ENCODE measurements at places on chromosomes 16 and 17.

DNA sequence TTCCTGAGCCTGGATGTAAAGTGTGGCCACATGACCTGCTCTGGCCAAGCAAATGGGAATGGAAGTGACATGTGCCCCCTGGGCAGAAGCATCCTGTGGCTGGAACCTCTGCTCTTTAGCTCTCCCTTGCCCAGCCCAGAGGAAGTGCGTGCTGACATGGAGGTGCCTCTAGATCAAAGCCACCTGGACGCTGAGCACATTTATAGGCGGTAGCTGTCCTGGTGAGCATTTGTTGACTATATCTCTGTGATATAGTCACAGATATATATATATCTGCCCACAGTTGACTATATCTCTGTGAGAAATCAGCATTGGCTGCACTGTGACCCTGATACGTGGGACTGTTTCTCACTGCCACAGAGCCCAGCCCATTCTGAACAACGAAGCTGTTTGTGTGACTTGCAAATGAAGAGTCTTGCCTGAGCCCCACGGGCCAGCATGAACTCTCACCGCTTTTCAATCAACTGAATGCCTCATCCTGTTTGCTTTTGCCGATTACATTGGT is 118.8 kb downstream of the C16orf95 start:
- DNase-seq: no peak

- no peak for DNase-seq
These were observed 64.5 kb upstream of the MED9 start for GRCh38 chr17:17412326-17412725.

- DNase-seq: no peak
These were observed 288.6 kb upstream of the ELAC2 start for GRCh38 chr17:13306310-13306962.

GRCh38 chr17:7744416-7744815 is 26.9 kb downstream of the DNAH2 start:
- no peak for DNase-seq

DNA sequence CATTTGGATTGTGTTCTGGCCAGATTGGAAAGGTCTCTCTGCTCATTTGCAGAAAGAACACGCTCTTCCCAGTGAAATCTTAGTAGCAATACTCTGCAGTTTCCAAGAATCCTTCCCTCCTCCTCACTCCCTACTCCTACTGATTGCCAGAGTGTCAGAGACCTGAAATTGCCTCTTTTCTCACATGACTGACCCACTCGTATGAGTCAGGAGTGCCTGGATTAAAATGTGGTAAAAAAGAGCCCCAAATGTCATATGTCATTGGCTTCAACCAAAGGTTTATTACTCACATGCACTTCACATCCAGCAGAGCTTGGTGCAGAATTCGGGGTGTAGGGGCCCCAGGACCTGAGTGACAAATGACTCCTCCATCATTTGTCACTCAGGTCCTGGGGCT is 39.7 kb upstream of the IRX3 start:
- DNase-seq: no peak

DNA sequence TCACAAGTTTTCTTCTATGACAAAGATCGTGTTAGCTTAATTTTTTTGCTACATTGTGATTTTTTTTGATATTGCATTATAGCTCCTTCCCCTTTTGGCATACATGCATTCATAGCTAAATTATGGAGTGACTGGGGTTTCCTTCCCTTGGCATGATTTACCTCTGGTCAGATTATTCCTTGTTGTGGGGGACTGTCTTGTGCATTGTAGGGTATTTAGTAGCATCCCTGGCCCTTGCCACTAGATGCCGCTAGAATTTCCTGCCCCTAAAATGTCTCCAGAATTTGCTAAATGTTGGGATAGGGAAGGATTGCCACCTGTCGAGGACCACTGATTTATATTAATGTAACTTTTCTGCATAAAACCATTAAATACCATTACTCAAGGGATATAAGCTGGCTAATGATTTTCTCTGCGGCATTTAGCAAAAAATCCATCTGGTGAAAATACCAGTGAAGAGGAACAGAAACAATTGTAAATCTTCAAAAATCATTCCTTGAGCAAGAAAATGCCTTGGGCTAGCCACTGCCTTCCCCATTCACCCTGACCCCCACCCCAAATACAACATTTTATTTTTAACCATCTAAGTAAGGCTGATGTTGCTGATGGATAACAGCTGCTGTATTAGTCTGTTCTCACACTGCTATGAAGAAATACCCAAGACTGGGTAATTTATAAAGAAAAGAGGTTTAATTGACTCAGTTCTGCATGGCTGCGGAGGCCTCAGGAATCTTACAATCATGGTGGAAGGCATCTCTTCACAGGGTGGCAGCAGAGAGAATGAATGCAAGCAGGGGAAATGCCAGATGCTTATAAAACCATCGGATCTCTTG is 195.2 kb downstream of the MAP2K6 start:
- no peak for DNase-seq

DNA sequence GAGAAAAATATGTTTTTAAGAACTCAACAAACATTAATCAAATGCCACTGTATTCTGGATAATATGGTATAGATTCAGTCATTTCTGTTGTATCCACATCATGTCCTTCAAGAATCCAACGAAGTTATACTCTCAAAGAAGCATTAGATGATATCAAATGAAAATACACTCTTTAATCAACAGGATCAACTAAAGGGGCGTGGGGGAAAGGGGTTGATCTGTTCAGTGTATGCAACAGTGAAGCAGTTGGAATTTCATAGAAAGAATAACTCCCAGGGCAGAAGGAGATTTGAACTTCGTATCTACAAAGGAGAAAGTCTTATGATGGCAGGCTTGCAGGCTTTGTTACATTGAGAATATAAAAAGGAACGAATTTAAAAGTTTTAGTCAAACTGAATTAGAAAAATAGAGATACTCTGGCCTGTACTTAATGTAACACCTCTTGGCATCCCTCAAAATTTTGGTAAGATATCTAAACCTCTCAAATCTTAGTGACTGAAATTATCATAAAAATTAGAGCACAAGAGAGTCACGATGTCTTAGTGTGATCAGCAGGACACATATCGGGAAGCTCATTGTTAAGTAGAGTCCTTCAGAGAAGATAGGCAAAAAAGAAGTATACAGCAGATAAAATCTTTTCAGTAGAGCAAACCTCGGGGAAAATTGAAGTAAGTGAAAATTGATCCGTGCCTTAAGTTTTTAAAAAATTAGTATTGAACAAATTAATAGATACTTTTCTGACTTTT is 431.4 kb downstream of the KCNJ18 start:
- no peak for DNase-seq

GRCh38 chr16:81447383-81448101 is 2.9 kb downstream of the CMIP start:
- no peak for DNase-seq

- peak; percentile 80 for DNase-seq
These were observed 512 bp downstream of the AKAP1 start for GRCh38 chr17:57085448-57086068.

GRCh38 chr16:16861546-16861945 is 482.6 kb downstream of the NPIPA7 start:
- peak; percentile 73 for DNase-seq

DNA sequence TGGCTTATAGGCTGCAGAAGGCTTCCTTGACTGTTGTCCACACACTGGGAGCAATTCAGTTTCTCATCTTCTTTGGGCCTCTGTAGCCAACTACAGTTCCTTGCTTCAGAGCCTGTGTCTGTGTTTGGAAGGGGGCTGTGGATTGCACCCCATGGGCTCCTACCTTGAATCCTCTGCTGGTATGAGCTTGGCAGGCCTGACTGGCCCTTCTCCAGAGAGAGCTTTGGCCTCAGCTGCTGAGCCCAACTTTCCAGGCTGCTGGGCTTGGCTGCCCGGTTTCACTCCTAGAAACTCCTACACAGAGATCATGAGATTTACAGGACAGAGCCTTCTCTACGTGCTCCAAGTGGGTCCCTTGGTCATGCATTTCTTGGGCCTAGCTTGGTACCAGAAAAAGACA is 354.4 kb downstream of the SNX29 start:
- no peak for DNase-seq

- DNase-seq: no peak
These were observed 2.7 kb downstream of the C1QTNF1 start for GRCh38 chr17:79026376-79027273.

- DNase-seq: no peak
These were observed 3.9 kb downstream of the DHX33 start for GRCh38 chr17:5464717-5465507.

- no peak for DNase-seq
These were observed 304.5 kb downstream of the CPPED1 start for GRCh38 chr16:12499032-12499745.

GRCh38 chr16:17313085-17313611 is 157.6 kb downstream of the XYLT1 start:
- DNase-seq: no peak

Data from GM13976 (cell line).